ENCODE measurements at places on chromosomes 1 and 21.

DNA sequence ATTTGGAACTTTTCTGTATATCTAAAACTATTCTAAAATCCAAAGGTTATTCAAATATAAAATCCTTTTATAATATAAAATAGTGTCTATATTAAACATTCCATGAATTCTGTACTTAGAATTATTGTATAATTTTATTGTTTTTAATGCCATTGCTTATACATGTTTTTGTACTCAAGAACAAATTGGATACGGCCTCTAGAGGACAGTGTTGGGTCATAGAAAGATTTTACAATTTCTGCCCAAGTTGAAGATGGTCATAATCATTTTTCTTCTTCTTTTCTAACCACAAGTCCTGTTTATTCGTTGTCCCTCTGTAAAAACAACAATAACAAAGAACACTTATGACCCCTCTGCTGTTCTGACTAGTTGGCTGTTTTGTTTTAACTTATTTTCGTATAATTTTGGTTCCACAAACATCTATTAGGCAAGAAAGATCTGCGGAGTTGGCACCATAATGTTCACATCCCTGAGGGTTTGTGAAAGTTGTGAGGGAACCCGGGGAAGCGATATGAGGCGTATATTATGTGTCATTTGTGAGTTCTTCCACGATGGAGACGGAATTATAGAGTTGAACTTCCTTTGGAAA, 75.7 kb upstream of the KIF26B start:
- no peak for DNase-seq
- no peaks in the 10 kb centered on the region for H3K36me3 ChIP-seq
- no peak overlapping the region for H3K27ac ChIP-seq

DNA sequence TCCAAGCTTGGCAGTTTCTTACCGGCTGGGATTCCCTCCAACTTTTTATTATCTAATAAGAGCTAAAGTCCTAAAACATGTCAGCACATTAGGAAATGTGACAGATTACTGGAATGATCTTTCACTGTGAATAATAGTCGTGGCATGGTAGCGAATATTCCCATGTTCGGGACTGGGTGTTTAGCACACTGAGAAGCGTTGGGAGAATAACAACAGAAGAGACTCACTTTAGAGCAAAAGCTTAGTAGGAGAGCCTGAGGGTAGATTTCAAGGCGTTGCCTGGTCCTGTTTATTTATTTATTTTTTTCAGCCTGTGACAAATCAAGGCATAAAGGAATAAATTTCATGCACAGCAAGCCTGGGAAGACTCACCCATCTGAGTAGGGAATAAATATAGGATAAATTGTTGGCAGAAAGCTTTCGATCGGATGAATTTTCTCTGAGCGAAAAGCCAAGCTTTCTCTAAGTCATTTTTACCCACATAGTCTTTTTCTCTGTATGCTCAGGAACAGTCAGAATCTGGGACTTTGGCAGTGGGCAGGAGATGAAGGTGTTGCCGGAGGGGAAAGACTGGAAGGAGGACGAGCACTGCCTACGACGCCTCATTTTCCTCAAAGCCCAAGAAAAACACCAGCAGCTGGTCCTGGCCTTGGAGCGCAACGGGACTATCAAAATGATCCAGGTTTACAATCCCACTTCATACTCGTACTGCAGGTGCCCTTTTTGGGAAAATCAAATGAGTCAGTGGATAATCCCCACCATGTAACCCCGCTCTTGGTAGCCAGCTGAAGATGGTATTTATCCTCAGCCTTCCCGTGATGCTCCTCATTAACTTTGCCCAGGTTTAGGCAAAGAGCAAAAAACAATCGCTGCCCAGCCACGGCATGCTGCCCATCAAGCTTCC, 97.2 kb downstream of the WDR64 start:
- H3K4me1 ChIP-seq: no peaks in the 10 kb centered on the region
- H3K36me3 ChIP-seq: no peaks in the 10 kb centered on the region
- no peak overlapping the region for H3K4me3 ChIP-seq
- peaks cover 12% of the 10 kb centered on the region for H3K27me3 ChIP-seq

DNA sequence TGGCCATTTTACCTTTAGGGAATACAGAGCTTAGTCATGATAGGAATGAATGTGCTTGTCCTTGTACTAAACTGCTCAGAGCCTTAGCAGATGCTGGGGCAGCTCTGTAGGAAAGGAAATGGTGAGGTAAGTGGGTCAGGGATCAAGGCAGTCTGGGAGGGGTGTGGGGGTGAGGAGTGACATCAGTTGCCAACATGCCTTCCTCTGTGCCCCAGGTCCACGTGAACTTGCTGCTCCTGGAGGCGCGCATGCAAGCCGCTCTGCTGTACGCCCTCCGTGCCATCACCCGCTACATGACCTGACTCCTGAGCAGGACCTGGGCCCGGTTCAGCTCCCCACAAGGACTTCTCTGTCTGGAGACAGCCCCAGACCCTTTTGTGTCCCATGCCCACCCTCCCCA, 21.2 kb downstream of the SESN2 start:
- H3K27me3 ChIP-seq: no peaks in the 10 kb centered on the region
- H3K27ac ChIP-seq: peak overlapping the region; percentile 60
- H3K4me3 ChIP-seq: peak overlapping the region; percentile 12
- peaks cover 6% of the 10 kb centered on the region for H3K4me1 ChIP-seq
- peaks cover 6% of the 10 kb centered on the region for H3K36me3 ChIP-seq

DNA sequence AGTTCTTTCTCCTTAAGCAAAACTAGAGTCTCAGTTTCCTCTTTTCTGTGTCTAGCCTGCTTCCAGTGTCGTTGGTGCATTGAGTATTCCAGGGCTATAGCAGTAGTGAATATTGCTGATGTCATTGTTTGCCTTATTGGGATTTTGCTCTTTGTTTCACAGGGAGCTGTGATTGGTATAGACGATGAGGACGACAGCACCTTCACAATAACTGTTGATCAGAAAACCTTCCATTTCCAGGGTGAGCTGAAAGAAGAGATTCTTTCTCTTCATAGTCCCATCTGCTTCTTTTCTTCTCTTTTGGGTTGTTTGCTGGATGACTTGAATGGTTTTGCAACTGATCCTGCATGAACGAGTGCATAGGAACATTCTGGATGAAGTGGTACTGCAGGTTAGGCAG, 52.4 kb downstream of the OSBPL9 start:
- H3K36me3 ChIP-seq: peaks cover 3% of the 10 kb centered on the region
- H3K4me1 ChIP-seq: peaks cover 9% of the 10 kb centered on the region
- no peak overlapping the region for H3K27ac ChIP-seq

DNA sequence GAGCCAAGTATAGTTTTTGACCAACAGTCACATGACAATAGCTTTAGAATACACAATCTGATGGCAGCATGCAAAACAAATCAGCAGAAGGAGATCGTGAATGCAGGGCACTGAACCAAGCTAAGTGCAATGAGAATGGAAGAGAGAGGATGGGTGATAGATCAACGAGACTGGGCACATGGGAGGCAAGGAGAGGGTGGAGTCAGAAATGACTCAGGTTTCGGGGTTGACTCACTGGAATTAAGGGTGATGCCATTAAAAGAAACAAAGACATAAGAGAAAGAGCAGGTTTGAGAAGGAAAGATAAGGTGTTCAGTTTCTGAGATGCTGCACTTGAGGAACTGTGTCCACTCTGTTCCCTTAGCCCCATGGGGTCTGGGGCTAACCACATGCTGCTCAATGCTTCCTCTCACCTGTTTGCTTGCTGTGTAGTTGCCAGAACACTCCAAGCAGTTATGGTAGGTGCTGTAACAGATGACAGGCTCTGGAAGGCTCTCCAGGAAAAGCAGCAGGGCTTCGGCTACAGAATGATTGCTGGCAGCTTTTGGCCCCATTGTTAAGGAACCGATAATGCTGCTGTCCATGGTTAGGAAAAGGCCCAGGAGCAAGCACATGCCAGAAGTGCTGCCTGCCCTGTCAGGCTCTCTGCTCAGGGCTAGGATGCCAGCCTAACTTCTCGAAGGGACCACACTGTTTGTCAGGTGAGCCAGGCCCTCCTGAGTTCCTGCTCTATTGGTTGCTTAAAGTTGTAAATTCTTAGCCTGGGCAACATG, 6.1 kb upstream of the MTF1 start:
- peaks cover 4% of the 10 kb centered on the region for H3K4me1 ChIP-seq
- peaks cover 7% of the 10 kb centered on the region for H3K36me3 ChIP-seq
- H3K27me3 ChIP-seq: no peaks in the 10 kb centered on the region

- H3K27ac ChIP-seq: no peak overlapping the region
- H3K27me3 ChIP-seq: peaks cover 4% of the 10 kb centered on the region
- no peak overlapping the region for H3K4me3 ChIP-seq
These were observed 512.2 kb upstream of the NR5A2 start for GRCh38 chr1:199515261-199515660.

Measured in T-helper 17 cell (primary cell).